ENCODE measurements at places on chromosomes 12 and 14.

- DNase-seq: peak; percentile 68
Measured at GRCh38 chr14:32201816-32202490, at the start of gene RNU6-7. Gene RNU6-7, plus strand, starts transcription at chr14:32202045.

GRCh38 chr12:27191531-27191930 lies 52.6 kb upstream of the STK38L start:
- no peak for DNase-seq

DNA sequence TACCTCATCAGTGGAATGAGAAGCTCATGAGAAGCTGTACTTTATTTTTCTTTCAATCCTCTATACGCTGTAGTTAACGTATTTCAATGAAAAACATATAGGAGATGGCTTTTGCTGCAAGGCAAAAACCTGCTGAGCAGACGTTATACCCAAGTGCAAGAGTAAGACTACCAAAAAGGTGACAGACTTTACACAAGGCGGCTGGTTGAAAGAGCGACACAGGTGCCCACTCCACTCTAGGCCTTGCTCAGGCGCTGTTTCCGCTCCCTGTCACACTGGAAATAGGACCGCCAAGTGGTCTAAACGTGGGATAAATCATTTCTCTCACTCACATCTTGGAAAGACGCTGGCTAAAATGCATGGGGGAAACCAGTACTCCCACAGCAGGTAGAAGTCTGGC lies 54.5 kb downstream of the PPP2R5C start:
- DNase-seq: no peak

GRCh38 chr12:88623777-88624548 lies 43.7 kb upstream of the KITLG start:
- no peak for DNase-seq

DNA sequence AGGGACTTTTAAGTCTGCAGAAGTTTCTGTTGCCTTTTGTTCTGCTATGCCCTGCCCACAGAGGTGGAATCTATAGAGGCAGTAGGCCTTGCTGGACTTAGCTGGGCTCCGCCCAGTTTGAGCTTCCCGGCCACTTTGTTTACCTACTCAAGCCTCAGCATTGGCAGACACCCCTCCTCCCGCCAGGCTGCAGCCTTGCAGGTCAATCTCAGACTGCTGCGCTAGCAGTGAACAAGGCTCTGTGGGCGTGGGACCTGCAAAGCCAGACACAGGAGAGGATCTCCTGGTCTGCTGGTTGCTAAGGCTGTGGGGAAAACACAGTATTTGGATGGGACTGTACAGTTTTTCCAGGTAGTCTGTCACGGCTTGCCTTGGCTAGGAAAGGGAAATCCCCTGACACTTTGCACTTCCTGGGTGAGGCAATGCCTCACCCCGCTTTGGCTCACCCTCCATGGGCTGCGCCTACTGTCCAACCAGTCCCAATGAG lies 43.7 kb downstream of the CCDC59 start:
- no peak for DNase-seq

DNA sequence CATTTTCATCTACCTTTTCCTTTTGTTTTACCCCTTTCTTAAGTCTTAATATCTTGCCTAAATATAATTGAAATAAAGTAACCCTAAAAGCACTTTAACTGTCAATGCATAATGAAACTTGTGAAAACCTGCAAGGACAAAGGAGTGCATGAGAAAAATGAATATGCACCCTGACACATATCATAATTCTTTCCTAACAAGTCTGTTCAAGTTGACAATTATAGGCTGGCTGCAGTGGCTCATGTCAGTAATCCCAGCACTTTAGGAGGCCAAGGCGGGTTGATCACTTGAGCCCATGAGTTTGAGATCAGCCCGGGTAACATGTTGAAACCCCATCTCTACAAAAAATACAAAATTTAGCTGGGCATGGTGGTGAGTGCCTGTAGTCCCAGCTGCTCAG lies 65.4 kb downstream of the FGD6 start:
- DNase-seq: no peak

DNA sequence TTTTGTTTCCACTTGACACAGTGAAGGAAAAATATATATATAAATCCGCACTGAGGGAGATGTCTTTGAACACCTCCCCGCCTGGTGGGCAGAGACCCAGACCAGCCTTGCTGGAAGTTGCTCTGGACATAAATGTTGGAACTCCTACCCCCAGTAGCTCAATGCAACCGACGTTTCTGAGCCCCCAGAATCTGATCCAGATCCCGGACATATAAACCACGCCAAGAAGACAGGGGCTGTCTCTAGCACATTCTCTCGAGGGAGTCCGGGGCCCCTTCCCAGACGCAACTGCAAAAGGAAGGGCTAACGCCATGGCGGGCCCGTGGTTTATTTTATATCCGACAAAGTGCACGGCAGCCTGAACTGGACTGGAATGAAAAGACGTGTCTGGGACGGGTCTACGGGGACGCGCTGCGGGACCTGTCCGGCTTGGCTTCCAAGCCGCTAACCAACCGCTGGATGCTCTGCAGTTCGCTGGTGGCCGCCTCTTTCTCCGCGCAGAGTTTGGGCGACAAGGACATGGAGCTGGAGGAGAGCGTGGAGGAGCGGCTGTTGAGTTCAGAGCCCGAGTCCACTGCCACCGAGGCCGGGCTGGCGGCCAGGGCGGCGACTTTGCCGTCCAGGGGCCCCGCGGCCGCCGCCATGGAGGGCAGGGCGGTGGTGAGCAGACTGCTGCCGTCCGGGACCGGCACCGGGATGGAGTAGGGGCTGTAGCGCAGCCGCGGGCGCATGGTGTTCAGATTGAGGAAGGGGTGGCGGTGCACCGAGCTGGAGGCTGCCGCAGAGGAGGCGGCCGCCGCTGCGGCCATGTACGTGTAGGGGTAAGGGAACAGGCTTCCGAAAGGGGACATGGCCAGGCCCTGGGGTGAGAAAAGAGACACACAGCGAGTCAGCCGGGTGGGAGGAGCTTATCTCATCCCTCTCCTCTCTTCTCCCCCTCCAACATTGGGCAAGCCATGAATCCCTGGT lies 12.2 kb downstream of the TBX3 start:
- no peak for DNase-seq

GRCh38 chr12:39375206-39375808 lies 67.6 kb downstream of the KIF21A start:
- DNase-seq: no peak

DNA sequence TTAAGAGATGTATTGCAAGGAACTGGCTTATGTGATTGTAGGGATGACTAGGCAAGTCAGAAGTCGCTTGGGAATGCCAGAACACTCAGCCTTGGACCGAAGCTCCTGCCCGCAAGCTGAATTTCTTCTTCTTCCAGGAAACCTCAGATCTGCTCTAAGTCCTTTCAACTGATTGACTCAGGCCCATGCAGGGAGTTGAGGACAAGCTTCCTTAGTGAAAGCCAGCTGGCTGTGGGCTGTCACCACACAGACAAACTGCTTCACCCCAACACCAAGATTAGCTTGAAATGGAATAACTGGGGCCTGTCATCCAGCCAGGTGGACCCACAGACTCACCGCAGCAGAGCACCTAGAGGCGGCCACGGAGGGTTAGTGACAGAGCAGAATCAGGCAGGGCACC lies 24.7 kb downstream of the BDKRB2 start:
- DNase-seq: no peak
